ENCODE measurements at places on chromosomes 2 and 18. TPM values are rescaled to one million over a fixed set of nuclear protein-coding genes. Genes with fewer than 3 reads are reported as not detected.
A peak's percentile ranks its signal among the peaks of the same experiment; 100 is the strongest.

GRCh38 chr2:138369856-138370255 lies 131.7 kb upstream of the SPOPL start:
- DNase-seq, result no peak

POTEE gene
- not detected for total RNA-seq

NLRC4 gene
- total RNA-seq, result 16.3 TPM

- DNase-seq, result no peak
These were observed 131.6 kb downstream of the CABLES1 start for GRCh38 chr18:23266717-23267446.

- DNase-seq, result no peak
These were observed 43.8 kb downstream of the CDH19 start for GRCh38 chr18:66560094-66560493.

DNA sequence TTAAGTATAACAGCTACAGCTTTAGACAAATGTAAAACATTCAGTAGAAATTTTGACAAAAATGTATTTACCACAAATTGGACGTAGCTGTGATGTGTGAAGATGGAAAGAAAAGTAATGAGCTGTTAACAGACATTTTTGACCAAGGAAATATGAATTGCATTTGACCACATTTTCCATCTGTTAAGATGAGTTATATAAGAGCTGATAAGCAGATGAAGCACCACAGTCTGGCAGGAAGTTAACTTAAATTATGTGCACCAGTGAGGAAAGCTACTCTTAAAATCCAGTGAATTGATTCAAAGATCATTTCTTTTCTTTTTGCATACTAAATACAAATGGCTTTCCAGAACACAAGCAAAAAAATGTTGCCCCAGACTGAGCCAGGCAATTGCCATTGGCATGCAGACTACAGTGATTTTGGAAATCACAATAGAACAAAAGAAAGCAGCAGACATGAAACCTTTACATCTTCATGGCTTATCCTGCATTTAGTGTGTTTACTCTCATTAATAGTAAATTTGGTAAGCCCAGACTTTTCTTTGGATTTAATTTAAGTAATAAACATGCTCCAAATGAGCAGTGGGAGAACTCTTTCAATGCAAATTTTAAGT lies 493.7 kb downstream of the TMX3 start:
- no peak for DNase-seq

BOLL gene
- total RNA-seq, result not detected

RAB11FIP5 gene
- total RNA-seq, result 43.2 TPM

- DNase-seq, result no peak
These were observed 97.1 kb downstream of the DPP4 start for GRCh38 chr2:161976917-161977316.

GRCh38 chr2:133660510-133660909 lies 92.2 kb upstream of the NCKAP5 start:
- DNase-seq, result no peak

DNA sequence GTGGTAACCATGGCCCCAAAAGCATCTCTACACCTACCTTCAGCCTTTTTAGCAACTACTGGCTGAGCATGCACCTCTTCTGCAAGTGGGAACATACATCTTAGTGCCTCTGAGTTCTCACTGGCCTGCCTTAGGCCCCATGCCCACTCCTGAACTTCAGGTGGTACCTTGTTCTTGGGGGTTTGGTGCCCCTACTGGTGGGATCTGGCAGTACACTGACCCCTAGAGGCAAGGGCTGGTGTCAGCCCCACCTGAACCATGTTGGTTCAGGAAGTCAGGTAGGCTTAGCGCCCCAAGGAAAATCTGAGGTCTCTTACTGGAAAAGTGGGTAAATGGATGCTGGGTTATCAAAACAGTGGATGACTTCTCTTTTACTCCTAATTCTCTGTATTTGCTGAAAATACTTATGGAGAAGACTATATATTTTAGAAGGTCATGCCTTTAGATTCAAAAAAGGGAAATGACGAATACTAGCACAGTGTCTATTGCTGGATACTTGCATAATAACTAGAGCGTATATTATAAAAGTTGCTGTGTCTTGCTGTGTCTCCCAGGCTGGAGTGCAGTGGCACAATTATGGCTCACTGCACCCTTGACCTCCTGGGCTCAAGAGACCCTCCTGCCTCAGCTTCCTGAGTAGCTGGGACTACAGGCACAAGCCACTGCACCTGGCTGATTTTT lies 84.6 kb downstream of the RAB31 start:
- DNase-seq, result no peak

DNA sequence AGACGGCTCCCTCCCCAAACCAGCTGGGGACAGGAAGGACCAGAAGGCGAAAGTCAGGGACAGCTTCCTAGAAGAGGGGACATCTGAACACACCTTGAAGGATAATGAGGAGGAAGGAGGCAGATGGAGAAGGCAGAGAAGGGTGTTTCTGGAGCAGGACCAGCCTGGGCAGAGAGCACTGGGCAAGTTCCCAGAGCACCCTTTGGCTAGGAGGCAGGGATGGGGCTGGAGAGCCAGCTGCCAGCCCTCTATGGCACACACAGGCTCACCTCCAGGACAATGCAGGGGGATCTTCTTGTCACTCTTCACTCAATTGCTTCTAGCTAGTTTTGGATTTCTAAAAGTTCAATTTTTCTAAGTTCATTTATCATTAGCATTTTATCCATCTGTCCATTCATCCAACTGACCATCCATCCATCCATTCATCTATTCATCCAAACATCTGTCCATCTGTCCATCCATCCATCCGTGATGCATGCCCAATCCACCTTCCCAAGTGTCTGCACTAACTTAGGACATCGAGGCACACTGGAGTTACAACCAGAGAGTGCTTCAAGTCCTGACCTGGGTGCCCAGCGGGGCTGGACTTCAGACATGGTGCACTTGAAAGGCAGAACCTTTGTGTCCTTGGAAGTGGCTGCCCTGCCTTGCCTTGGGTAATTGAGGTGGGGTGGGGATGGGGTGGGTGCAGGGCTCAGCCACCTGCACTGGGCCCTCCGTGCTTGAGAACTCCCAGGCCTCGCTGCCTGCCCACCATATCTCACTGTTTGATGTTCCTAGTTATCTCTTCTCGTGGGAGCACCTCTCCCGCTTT lies 42.5 kb downstream of the INHBB start:
- DNase-seq, result peak; percentile 39

- no peak for DNase-seq
These were observed 106.5 kb downstream of the EVA1A start for GRCh38 chr2:75454241-75454620.

RAB6C gene
- total RNA-seq, result 0.79 TPM

GRCh38 chr2:14982790-14983189 lies 350.3 kb downstream of the LRATD1 start:
- no peak for DNase-seq

ARID5A gene
- 121 TPM for total RNA-seq

- DNase-seq, result no peak
These were observed 15.2 kb downstream of the LRATD1 start for GRCh38 chr2:14647714-14648113.

- DNase-seq, result no peak
These were observed 63.5 kb upstream of the THOC1 start for GRCh38 chr18:331221-331821.

PER2 gene
- total RNA-seq, result 16.0 TPM

DNA sequence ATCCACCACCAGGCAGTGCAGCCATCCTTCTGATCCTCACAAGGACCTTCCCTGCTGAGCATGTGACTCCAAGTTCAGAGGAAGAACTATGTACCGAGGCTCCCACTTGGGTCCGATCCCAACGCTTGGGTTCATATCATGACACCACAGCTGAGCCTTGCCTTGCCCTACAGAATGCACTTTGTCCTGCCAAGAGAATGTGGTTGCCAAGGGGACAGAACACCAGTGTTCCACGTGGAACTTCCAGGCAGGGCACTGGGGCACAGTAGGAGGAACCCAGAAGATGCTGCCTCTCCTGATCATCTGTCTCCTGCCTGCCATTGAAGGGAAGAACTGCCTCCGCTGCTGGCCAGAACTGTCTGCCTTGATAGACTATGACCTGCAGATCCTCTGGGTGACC lies at the start of gene TEX51:
TEX51 (plus strand) TSS at position 255 of the 400 bp plus-strand sequence; CDS start at position 284, 29 bp downstream.
- DNase-seq, result peak; percentile 49

- no peak for DNase-seq
These were observed 47.7 kb downstream of the RAB10 start for GRCh38 chr2:26081556-26081955.

SPP2 gene
- not detected for total RNA-seq

GRCh38 chr2:199979832-199980628 lies 24.6 kb downstream of the MAIP1 start:
- peak; percentile 92 for DNase-seq

- DNase-seq, result no peak
These were observed 167.9 kb downstream of the CTIF start for GRCh38 chr18:48706731-48707130.

MEP1B gene
- total RNA-seq, result not detected

SULT1C2 gene
- total RNA-seq, result not detected

All from spleen (tissue), 13 donors.